ENCODE measurements at places on chromosomes 7 and 10. TPM values are rescaled to one million over a fixed set of nuclear protein-coding genes. Genes with fewer than 3 reads are reported as not detected.
A peak's percentile ranks its signal among the peaks of the same experiment; 100 is the strongest.

Gene CHST15
- total RNA-seq: 0.50 TPM

DNA sequence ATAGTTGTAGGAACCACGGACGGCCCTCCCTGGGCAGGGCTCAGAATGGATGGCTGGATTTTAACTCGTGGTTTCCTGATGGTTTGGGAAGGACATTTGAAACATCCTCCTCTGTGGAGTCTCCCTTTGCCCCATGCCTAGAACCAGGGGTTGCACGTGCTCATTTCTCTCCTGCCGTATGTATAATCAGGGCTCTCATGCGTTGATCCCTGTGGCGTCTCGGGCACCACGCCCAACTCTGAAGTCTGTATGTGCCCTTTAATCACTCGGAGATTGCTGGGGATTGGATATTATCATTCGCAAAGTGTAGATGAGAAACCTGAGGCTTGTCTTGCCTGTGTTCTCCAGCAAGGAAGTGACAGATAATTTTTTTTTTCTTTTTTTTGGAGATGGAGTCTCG is 257.1 kb downstream of the CAMK1D start:
- H3K27me3 ChIP-seq: no peaks in the 10 kb centered on the region
- DNase-seq: no peak
- H3K36me3 ChIP-seq: no peaks in the 10 kb centered on the region
- peak overlapping the region; percentile 96 for H3K27ac ChIP-seq
- H3K4me1 ChIP-seq: peaks cover 14% of the 10 kb centered on the region
- peak overlapping the region; percentile 84 for H3K4me3 ChIP-seq

GRCh38 chr10:18497806-18498369 is 153.5 kb downstream of the NSUN6 start:
- no peaks in the 10 kb centered on the region for H3K4me1 ChIP-seq
- no peak for DNase-seq
- no peak overlapping the region for H3K4me3 ChIP-seq
- peaks cover 12% of the 10 kb centered on the region for H3K27me3 ChIP-seq
- H3K36me3 ChIP-seq: no peaks in the 10 kb centered on the region

Gene PLCE1
- 0.05 TPM for total RNA-seq

Gene PNLIPRP1
- not detected for total RNA-seq

DNA sequence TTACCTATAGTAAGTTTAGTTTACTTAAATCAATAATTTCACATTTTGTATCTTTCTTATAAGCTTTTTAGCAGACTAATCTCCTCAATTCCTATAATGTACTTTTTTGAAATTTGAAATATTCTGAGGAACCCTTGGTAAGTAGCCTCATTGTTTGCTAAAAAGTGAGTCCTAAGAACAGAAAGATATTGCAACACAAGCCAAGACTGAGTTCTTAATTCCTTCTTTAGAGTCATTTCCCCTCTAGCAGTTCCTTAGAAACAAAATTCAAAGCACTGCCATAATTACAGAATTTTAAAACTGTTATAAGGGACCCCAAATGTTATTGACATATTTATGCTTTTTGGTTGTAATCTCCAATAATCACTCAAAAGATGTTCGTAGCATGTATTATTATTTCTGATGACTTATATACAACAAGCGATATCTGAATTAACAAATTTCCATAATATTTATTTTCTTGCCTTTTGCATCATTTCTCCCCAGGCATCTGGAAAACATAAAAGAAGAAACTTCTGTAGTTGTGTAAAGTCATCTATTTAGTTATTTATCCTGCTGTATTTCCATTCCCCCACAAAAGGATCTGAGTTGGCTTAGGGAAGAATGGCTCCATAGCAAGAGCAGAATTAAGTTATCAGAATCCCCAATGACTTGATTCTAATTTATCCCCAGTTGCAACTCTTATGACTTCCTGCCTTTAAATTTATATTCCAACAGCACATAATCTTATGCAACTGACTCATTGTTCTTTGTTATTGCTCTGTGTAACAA is 67.8 kb downstream of the TMEM26 start:
- H3K4me3 ChIP-seq: no peak overlapping the region
- peaks cover 2% of the 10 kb centered on the region for H3K27me3 ChIP-seq
- H3K36me3 ChIP-seq: no peaks in the 10 kb centered on the region
- no peaks in the 10 kb centered on the region for H3K4me1 ChIP-seq
- DNase-seq: no peak
- no peak overlapping the region for H3K27ac ChIP-seq

DNA sequence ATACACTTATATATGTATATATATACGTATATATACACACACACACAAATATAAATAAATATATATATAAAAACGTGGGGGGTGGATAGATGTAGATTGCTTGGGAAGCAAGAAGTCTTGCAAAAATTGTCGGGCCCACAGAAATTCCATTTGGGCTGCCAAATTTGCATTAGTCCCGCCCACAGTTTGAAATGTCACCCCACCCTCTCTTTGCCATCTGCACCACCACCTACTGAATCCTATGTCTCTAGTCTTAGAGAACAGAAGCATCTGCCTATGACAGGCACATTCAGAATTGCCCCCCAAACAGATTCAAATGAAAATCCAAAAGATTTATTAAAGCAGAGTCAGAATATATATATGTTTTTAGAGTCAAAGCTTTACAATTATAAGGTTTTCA is 25.6 kb upstream of the CACNA2D1 start:
- no peaks in the 10 kb centered on the region for H3K36me3 ChIP-seq
- H3K4me1 ChIP-seq: no peaks in the 10 kb centered on the region
- no peak overlapping the region for H3K4me3 ChIP-seq
- no peak overlapping the region for H3K27ac ChIP-seq
- no peak for DNase-seq

All from activated naive CD4-positive, alpha-beta T cell treated with anti-CD3 and anti-CD28 coated beads for 36 hours (primary cell).